ENCODE measurements at places on chromosomes 11 and 22.

DNA sequence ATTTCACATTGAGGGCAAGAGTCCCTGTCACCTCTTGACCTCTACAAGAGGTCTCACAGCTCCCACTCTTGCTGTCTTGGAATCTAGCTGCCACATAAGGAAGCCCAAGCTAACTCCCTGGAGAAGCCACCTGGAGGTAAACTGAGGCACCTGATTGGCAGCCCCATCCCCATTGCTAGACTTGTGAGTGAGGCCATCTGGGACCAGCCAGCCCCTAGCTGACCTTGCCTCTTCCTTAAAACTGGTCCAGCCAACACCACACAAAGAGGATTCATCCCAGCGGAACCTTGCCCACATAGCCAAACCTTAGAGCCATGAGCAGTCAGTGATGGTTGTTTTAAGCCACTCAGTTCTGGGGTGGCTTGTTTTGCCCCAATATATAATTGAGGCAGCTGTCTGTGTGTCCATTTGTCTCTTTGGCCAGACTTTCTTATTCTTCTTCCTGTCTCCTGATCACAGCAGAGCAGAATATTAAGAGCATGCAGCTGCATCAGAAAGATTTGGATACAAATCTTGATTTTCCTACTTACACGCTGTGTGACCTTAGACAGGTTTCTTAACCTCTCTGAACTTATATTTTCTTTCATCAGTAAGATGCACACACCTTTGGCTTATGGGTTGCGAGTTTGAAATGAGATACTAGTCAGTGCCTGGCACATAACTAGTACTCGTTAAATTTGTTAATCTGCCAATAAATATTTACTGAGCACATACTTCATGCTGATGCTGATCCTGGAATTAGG lies 74.3 kb upstream of the TP53I11 start:
- DNase-seq, result no peak

DNA sequence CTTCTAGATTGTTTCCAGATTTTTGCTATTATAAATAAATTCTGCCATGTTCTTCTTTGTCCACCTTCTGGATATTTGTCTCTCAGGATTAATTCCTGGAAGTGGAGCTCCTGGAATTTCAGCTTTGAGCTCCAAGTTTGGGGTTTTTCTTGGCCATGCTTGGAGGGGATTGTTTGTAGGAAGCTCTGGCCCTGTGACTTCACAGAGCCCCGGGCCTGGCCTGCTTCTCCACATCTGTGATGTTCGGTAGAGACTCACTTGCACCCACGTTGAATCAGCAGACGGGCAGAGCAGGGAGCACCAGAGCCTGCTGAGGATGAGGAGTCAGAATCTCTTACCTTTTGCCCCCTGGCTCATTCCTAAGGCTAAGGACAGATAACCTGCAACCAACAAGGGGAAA lies 35.7 kb downstream of the LRRC32 start:
- DNase-seq, result no peak

GRCh38 chr11:117604336-117604995 lies 192.6 kb downstream of the DSCAML1 start:
- DNase-seq, result no peak

GRCh38 chr11:70816156-70816678 lies 417.9 kb downstream of the CTTN start:
- no peak for DNase-seq

DNA sequence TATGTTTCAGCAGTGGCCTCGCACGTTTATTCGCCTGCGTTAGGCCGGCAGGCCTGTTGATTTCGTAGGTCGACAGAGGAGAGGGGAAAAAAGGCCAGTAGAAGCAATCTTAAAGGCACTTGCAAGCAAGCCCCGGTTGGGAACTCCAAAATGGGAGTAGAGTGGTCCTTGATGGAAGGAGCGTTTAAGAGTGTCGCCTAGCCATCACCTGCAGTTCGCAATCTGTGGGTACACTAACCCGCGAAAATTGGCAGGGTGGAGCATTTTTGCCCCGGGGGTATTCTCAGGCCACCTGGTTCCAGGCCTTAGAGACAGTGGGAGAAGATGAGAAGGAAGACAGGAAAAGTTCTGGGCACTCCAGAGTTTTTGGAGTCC lies 1.1 kb downstream of the EWSR1 start:
- no peak for DNase-seq

DNA sequence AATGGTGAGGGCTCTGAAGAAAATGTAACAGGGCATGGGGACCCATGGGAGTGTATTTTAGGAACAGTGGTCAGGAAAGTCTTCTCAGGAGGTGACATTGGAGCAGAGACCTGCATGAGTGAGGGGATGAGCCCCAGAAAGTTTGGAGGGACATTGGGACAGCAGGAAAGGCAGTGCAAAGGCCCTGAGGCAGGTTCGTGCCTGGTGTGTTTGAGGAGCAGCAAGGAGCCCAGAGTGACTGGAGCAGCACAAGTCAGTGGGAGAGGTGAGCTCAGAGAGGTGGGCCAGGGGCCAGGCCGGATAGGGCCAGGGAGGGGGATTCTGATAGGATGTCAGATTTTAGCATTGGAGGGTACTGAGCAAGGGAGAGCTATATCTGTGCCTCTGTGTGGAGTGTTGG lies 80.0 kb upstream of the CRYBB3 start:
- DNase-seq, result no peak
